ENCODE measurements at places on chromosomes 5 and 9.
A peak's percentile ranks its signal among the peaks of the same experiment; 100 is the strongest.

DNA sequence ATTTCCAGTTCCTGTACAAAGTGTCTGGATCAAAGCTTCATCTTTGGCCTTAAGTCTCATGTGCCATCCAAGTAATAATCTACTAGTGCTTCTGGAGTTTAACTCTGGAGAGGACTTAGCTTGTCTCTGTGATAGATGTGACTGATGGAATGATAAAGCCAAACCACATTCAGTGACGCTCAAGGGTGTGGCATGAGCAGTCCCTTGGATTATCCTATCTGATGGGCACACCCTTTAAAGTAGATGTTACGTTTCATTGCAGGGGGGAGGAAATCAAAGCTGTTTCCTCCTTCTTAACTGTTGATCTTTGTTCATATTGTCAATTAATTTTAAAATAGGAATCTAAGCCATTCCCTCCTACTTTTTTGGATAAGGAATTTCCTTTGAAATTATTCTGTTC lies 8.5 kb upstream of the EGFLAM start:
- no peak for DNase-seq

- peak; percentile 22 for DNase-seq
These were observed 1252.5 kb downstream of the EFNA5 start for GRCh38 chr5:106418196-106418595.

DNA sequence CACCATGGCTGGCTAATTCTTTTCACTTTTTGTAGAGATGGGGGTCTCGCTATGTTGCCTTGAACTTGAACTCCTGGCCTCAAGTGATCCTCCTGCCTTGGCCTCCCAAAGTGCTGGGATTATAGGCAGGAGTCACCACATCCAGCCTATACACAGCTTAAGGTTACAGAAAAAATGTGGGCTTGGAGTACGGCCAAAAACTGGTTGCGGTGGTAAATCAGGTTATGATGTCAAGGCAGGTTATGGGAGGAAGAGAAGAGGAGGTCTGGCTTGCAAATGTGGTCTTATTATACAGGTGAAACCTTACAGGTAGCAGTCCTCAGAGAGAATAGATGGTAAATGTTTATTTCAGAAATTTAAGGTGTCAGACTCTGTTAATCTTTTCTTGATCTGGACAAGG lies 30.7 kb upstream of the SYK start:
- DNase-seq, result no peak

- no peak for DNase-seq
These were observed 440.8 kb upstream of the PIK3R1 start for GRCh38 chr5:67774786-67775185.

- no peak for DNase-seq
These were observed 132.8 kb downstream of the MACROH2A1 start for GRCh38 chr5:135266303-135266635.

DNA sequence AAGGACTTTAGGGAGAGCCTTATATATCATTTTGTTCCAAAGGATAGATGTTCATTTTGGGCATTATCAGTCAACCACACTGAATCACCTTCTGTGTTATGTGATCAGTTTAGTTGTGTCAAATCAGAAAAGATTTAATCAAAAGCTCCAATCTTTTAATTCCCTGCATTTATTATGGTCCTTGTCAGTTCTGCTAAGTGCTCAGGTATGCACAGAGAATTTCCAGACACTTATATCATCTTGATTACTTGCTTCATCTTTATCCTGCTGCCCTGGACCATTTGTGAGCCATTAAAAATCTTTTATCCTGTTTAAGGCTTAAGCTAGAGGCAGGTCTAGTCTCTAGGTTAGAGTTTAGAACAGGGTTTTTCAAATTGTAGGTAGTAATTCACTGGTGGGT lies 179.1 kb downstream of the CWC27 start:
- DNase-seq, result no peak

GRCh38 chr9:21481470-21482056 lies 550 bp downstream of the IFNE start:
- no peak for DNase-seq

GRCh38 chr9:99126312-99126711 lies 21.4 kb downstream of the TGFBR1 start:
- no peak for DNase-seq

- no peak for DNase-seq
These were observed 138.8 kb downstream of the ROR2 start for GRCh38 chr9:91811024-91811909.

DNA sequence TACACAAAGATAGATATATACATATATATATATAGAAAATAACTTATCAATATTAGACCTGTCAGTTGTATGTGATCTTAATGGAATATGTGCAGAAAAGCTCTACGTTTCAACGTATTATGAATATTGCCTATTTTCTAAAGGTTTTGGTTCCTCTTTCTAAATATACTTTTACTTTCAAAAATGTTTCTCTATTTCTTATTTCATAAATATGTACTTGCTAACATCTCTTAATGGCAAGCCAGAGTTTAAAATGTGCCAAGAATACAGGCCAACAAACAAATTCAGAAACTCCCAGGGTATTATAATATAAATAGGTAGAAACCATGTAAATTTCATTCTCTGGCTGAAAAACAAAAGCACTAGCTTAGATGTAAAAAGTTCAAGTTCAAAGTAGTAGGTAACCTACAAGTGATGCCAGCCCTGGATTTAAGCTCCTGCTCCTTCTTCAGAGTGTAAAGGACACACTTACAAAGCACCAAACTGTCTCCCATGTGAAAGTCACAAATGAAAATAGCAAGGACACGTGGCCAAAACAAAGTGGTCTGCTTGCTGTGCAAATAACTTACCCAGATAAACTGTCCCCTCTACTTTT lies 685.1 kb upstream of the DMAC1 start:
- no peak for DNase-seq

- DNase-seq, result no peak
These were observed 7.1 kb upstream of the IFNA2 start for GRCh38 chr9:21392270-21392669.

DNA sequence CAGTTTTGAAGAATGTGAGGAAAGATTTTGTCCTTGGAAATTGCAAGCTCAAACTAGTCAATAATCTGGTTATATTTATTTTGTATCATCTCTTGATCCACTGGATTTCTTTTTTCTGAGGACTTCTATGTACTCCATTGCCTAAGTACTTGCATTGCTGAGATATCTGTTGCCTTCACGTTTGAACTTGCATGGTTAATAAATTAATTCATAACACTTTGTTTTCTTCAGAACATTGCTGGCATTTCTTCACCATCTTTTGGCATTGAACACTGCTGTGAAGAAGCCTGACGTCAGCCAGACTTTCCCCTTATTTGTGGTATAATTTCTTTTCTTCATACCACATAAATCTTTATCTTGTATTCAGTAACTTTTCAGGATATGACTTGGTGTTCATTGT lies 246.0 kb upstream of the KIF2A start:
- DNase-seq, result no peak

- no peak for DNase-seq
These were observed 355.0 kb downstream of the CDH10 start for GRCh38 chr5:24289582-24290335.

- no peak for DNase-seq
These were observed 12.6 kb downstream of the TRIM23 start for GRCh38 chr5:65611524-65611923.

DNA sequence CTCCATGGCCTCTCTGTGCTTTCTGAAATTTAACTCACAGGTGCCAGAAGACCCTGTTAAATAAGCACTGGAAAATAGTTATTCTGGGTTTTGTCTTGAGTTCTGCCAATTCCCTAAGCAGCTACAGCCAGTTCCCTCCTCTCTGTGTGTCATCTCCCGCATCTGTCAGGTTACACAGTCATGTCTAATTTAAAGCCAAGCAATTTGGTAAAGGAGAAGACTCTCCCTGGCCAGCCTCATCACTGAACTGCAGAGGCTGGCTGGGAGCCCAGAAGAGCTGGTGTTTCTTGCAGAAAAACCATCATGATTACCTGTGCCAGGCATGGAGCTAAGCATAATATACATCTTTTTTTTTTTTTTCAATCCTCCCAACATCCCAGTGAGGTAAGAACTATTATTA lies 141.3 kb upstream of the ZNF366 start:
- no peak for DNase-seq

DNA sequence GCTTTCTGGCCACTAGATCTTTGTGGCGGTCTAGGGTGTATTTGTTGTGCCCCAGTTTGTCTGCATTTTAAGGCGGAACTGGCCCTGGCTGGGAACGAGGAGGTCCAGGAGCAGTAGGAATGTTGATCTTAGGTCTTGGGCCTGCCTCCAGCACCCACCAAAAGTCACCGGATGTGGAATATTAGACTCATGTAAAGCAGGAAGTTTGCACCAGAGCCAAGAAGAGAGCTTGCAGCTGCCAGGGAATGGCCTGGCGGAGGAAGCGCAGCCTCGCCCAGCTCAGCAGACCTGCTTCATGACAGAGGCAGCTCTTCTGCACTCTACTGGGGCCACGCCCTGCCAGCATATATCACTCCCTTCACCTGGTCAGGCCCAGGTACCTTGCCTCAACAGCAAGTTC lies 3.3 kb downstream of the GPX3 start:
- DNase-seq, result peak; percentile 82

DNA sequence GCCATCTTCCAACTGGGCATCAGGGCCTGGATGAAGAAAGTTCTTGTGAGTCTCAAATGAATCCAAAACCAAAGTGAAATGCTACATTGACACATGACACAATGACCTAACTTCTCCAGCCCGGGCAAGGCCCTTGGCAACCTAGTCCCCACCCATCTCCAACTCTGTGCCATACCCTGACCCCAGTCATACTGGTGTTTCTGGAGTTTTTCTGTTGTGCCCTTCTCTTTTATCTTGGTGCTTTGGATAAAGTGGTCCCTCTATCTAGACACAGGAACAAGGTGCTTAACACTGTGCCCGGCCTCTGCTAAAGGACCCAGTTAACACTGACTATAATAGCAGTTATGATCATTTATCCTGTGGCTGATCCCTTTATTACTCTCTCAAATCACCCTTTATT lies 149.8 kb downstream of the GRIA1 start:
- no peak for DNase-seq

DNA sequence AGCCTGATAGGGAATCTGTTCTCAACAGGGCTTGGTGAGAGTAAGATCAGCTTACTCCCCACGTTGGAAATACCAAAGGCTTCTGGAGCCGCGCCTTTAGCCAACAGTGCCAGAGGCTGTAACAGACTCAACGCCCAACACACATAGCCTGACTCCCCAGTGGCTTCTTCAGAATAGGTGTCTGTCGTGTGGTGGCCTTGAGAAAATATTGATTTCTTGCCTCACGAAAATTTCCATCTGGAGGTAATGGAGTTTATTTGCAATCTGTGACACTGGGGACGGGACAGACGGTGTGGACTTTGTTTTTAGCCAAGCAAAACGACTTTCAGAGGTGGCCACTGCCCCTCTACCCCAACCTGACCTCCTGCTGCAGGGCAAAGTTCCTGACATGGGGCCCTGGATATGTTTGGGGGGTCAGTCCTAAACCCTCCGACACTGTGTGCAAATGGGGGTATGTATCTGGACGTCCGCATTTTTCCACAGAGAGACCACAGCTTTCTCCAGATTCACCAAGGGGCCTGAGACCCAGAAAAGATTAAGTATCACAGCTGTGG lies 189.3 kb downstream of the CDK5RAP2 start:
- DNase-seq, result no peak

DNA sequence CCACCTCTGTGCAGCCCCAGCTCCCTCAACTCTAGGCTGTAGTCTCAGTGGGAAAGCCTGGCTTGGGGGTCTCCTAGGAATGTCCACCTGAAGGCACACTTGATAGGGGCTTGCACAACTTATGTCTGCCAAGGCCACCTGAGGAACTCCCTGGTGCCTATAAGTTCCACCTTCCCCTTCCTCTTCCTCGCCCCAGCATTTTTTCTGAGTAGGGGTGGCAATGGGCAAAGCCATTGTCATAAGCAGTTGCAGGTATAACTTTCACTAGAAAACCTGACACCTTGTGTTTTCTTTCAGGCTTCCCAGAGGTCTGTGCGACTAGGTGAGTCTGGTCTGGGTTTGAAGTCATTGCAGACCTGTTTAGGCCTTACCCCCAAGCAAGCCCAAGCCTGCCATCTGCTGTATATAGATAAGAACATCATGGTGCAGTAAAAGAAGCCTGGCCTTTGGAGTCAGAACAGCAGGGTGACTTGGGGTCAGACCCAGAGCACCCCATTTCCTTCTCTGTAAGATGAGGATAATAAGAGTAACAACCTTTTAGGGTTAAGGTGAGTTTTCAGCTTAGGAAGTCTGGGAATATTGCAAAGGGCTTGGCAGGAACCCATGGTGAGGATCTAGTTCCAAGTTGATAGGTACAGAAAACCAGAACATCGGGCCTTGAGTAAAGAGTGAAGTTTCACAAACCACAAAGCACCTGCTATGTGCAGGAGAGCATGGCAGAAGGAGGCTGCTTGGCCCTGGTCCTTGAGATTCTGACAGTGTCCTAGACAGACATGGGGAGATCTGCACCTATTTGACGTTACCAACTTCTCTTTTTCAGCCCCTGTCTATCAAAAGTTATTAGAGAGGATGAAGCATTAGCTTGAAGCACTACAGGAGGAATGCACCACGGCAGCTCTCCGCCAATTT lies 33.8 kb downstream of the TGFBI start:
- peak; percentile 20 for DNase-seq
